ENCODE measurements at places on chromosomes 2 and 18.

GRCh38 chr2:95300450-95300849 lies 3.3 kb downstream of the KCNIP3 start:
- no peak for DNase-seq

- DNase-seq, result no peak
These were observed 1.9 kb downstream of the PTMA start for GRCh38 chr2:231709981-231710798.

DNA sequence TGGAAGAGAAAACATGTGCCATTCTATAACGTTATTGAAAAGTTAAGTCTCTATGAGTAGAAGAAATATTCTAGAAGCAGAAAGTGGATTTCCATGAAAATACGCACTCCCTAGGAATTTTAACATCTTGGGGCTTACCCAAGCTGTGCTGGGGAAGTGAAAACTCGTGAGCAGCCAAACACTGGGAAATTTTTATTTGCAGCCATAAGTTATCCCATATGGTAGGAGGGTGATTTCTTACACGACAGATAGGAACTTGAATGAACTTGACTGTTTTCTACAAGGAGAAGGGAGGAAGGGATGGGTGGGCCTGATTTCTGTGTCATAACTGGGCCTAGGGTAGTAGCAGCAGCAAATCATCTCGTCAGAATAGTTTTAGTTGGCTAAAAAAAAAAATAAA lies 272.6 kb downstream of the ETAA1 start:
- no peak for DNase-seq

DNA sequence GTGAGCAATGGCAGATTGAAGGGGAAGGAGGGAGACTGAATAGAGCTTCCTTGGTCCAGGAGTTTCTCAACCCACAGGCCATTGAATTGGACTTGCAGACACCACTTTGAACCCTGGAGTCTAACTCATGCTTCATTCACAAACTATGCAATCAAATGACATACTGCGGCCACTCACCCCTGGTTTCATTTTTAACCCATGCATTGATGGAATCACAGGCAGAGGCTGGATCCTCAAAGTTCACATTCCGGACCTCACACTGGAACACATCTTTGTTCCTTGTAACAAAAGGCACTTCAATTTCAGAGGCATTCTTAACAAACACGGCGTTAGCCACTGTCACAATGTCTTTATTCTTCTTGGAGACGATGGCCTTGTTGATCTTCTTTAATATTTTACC lies 40.7 kb downstream of the MRPL44 start:
- no peak for DNase-seq

DNA sequence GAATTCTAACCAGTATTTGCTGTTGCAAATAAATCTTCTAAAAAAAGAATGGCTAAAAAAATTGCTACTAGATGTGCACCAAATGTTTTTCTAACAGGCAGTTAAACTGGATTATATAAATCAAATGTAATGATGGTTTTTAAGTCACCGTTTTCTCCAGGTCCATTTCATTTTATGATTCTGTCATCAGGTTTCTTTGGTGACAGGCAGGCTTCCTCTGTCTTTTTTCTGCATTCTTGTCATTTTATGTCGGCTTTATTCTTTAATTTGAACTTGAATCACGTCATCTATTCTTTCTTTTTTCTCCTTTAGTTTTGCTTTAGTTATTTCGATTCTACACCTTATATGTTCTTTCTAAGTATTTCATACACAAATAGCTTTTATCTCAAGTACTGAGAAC lies 212.5 kb downstream of the SOCS6 start:
- DNase-seq, result no peak

GRCh38 chr2:229601936-229602335 lies 112.4 kb downstream of the DNER start:
- no peak for DNase-seq

DNA sequence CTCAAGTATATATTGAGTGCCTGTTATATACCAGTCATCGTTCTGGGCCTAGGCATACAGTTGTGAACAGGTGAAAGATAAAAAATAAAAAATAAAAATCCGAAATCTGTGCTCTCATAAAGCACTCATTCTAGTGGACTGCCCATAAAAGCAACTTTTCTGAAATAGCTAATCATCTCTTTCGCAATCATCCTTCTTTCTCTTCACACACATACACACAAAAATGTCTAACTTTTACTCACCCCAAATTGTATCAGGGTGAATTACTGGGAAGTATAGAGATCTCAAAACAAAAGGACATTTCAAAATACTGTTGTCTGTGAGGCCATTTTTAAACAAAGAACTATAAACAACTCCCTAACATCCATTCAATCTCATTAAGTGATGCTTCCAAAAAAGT lies 29.6 kb upstream of the ORC2 start:
- DNase-seq, result no peak

- DNase-seq, result no peak
These were observed 52.5 kb upstream of the LGALSL start for GRCh38 chr2:64401529-64401880.

DNA sequence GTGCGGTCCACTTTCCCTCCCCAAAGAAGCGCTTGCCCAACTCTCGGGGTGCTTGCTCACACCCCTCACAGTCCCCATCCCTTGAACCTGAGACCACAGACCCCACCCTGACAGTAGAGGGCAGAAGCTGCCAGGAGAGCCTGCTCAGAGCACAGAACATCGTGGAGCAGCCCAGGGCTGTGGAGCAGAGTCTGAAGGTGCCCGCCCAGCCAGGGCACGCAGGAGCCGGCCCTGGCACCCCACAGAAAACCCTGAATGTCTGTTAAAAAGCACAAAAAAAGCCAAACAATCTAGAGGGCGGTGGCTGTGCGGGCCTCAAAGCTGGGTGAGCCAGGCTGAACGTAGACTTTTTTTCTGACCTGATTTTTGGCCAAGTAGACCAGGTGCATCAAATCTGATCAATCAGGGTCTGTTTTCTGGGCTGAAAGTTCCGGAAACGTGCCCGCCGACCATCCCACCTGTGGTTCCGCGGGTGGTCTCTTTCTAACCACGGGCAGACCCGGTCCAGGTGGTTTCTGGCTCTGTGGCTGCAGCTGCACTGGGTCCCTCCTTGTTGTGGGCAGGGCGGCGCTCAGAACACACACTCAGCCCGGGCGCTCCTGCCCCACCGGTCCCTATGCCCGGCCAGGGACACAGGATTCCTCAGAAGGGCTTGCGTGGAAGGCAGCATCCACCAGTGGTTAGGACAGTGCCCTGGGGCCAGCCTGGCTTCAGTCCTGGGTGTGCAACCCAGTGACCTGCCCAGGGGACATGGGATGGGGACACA lies 66.3 kb downstream of the SLC66A2 start:
- DNase-seq, result no peak

DNA sequence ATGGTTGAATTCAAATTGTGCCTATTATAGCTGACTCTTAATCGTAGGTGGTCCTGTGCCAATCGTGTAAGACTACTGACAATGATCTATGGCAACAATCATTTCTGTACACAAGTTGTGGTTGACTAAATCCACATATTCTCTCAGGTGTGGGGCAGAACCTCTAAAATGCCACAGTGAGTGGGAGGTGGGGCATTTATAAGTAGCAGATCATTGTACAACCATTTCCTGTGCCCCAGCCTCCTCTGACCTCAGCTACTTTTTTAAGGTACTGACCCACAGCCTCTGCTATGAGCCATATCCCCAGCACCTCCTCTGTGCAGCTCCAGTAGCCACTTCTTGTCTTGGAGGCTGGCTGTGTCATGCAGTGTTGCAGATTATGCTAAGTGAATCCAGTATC lies 48.6 kb upstream of the RAPH1 start:
- no peak for DNase-seq

GRCh38 chr2:160247296-160248035 lies 47.4 kb upstream of the ITGB6 start:
- DNase-seq, result no peak

- no peak for DNase-seq
These were observed 994.0 kb downstream of the TSN start for GRCh38 chr2:122749405-122749804.

GRCh38 chr2:54634021-54634420 lies 89.4 kb upstream of the EML6 start:
- DNase-seq, result no peak

GRCh38 chr2:113218283-113219091 lies 44.7 kb downstream of the PSD4 start:
- DNase-seq, result no peak

GRCh38 chr2:5026571-5027234 lies 665.5 kb upstream of the SOX11 start:
- no peak for DNase-seq

- no peak for DNase-seq
These were observed 56.1 kb upstream of the SMAD7 start for GRCh38 chr18:49006641-49007454.

GRCh38 chr2:23495661-23496114 lies 110.7 kb downstream of the KLHL29 start:
- DNase-seq, result no peak

GRCh38 chr2:228786901-228787300 lies 484.2 kb downstream of the PID1 start:
- DNase-seq, result no peak

DNA sequence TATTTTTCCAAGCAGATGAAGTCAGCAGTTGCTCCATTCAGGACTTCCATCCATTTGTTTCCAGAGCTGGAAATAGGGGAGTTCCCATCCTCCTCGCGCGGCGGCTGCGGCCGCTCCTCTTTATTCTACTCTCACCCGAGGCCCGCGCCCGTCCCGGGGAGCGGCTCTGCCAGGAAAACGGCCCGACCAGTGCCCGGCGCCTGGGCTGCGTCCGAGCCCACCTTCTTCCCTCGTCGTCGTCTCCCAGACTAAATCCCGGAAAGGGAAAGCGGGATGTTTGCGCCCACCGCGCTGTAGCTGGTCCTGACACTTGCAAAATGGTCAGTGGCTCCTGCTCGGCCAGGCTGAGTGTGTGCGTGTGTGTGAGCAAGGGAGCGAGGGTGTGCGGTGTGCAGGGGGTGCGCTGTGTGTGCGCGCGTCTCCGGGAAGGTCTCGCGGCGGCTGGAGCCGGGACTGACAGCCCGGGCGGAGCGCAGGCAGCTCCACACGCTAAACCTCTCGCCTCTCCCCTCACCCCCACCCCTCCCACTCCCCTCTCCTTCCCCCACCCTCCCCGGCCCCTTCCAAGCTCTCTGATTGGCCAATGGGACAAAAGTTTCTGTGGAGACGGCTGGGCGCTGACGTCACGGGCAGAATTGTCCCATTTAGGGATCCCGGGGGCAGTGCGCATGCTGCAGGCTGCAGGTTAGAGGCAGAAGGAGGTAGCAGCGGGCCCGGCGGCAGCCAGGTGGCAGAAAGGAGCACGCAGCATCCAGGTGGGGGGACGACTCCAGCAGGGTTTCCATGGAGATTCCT lies at the start of gene NOL4:
TSS of gene NOL4 (minus strand) at position 491 of the 795 bp plus-strand sequence. CDS start 1,660 bp downstream, outside the sequence.
- peak; percentile 93 for DNase-seq

- DNase-seq, result no peak
These were observed 59.5 kb downstream of the MFSD6 start for GRCh38 chr2:190467575-190468083.

DNA sequence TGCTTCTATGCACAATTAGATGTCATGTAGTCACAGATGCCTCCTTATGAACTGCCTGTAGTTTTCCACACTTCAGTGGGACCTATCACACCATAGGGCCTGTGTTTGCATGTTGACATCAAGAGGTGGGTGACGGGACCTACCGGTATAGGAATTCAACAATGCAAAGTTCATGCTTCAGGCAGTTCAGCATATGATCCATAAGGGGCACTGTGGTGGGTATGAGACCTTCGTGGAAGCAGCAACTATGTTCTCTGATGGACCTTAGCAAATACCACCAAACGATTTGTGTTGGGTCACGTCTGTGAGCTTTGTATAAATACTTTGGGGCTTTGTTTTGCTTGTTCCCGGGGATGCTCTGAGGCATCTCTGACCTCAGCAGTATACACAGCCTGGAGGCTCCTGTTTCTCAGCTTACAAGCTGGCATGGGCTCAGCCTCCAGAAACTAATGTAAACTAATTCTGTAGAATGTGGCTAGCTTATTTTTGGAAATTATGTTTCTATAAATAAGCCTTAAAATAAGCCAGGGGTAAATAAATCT lies 111.6 kb downstream of the DTNA start:
- no peak for DNase-seq

DNA sequence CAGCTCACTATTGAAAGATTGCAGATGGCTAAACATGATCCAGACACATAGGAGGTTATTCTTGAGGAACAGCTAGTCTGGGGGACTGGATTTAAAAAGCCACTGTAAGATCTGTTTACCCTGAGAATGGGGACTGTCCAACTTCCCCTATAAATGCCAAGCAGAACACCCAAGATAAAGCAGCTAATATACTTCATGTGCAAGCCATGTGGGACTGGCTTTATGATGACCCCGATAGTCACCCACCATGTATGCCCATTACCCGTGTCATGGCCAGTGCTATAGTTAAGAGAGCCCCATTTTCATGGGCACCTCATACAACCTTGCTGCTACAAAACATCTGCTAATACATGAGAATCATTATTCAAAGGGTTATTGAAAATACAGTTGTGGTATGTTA lies 16.0 kb downstream of the YPEL5 start:
- DNase-seq, result no peak

GRCh38 chr2:190592831-190593230 lies 56.1 kb upstream of the NAB1 start:
- no peak for DNase-seq

GRCh38 chr2:31413862-31414550 lies 536 bp downstream of the XDH start:
- no peak for DNase-seq

GRCh38 chr2:56960581-56960980 lies 776.8 kb downstream of the CCDC85A start:
- DNase-seq, result no peak

DNA sequence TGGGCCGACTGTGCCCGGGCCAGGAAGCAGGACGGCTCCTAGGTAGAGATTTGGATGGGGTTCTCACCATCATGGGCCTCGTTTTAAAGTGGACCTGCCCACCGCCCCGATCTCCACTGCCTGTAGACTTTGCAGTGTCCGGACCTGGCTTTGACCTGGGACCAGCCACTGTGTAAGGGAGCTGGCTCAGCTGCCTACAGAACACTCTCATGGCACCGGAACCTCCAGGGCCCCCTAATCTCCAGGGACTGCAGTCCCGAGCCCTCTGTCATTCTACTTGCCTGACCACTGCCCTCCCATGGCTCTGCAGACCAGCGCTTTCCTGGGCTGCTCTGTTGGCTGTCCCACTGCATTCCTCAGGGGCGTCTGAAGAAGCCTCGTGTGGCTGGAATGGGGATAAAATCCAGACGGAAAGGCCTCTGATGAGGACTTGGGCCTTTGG lies 120.8 kb downstream of the GLI2 start:
- no peak for DNase-seq

DNA sequence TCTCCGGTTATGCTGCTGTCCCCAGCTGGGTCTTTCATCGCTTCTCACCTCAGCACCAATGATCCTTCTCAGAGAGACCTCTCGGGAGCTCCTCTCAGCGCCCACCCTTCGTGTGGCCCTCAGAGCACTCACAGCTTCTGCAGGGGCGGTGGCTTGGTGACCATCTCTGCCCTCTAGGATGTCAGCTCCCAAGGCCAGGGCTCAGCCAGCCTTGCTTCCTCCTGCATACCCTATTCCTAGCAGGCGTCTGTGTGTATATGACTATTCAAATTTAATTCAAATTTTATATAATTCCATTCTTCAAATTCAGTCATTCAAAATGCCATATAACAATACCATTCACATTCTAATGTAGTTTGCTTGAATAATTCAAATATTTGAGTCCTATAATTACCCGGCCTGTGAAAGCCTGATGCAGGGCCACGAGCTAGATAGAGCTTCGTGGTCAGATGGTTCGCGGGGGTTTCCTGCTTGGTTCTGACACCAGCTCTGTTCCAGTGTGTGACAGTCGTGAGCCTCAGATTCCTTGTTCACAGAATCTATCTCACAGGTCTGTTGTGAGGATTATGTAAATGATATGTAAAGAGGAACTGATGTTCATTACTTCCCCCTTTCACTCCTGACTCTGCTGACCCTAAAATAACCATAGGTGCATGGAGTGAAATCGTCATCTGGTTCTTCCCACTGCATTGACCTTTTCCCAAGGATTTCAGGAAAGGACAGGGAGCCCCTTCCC lies 94.0 kb upstream of the CNGA3 start:
- no peak for DNase-seq
